Esophagus muscularis mucosa (tissue), 4 donors: ENCODE measurements at places on chromosomes 16 and 17. TPM values are rescaled to one million over a fixed set of nuclear protein-coding genes. Genes with fewer than 3 reads are reported as not detected.

KRT36 gene
- not detected for total RNA-seq

GRCh38 chr17:14737984-14738651 is 437.2 kb downstream of the HS3ST3B1 start:
- peak; percentile 90 for DNase-seq

DNA sequence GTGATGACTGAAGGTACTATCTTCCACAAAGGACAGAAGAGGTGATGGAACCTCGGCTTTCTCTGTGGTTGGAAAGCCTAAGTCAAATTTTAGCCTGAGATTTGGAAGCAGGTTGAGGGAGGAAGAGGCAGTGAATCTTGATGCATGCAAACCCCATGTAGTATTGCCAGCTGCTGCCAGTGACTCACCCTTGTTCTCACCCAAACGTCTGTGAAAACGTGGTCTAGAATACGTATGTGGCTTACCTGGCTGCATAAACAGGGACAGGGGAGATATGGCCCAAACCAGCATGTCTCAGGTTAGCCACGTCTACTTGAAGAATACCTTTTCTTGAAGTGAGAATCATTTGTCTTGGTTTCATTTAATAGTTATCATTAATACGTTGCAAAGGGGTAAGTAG is 438.0 kb upstream of the MAF start:
- no peak for DNase-seq

DNA sequence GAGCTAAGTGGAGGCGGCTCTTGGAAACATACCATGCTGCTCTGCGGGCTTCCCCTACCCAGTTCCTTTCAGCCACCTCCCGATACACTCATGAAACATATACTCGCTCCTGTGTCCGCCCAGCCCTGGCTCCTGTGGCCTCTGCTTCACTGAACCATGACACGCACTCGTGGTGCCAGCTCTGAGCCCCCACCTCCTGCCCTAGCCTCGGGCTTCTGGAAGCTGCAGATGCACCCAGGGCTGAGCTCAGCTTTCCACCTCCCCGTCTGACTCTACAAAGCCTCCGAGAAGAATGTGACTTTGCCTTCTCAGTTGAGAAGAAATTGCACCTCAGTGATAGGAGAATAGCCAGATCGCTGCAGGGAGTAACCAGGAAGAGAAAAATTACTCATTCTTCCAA is 11.0 kb downstream of the CALB2 start:
- no peak for DNase-seq

DNA sequence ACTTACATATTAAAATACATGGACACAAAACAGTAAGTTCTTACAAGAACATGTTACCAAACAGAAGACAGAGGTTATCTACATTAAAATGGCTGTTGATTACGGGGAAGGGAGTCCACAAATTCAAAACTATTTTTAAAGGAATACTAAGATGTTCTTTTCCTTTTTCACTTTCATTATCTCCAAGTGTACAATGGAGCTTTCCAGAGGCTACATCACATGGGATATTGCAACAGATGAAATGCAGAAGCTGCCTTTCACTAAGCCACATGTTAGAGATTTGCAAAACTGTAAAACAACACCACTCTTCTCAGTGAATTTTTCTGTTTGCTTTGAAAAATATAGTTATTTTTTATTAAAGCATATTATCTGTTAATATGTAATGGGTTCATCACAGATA is 53.6 kb downstream of the XPO6 start:
- no peak for DNase-seq
